ENCODE measurements at places on chromosomes 4 and X.

DNA sequence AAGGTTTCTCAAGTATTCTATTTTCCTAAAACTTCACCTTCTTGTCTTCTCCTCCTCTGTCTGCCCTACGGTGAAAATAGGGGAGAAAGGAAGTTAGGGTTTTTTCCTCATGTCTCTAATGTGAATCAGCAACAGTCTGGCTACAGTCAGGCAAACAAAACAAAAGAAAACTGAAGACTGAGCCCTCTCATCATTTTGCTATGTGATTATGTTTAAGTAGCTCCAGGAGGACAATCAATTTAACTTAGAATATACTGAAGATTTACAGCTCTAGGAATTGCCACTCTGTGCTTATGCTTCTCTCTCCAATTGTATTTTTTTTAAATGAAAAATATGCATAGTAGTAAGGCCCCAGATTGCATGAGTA is 316.2 kb downstream of the GPAT3 start:
- no peak for DNase-seq

- DNase-seq, result no peak
These were observed 99.9 kb upstream of the MAOA start for GRCh38 chrX:43556207-43556606.

- no peak for DNase-seq
These were observed 188.1 kb upstream of the SFRP2 start for GRCh38 chr4:153976954-153977353.

GRCh38 chr4:94400191-94400590 is 51.6 kb upstream of the PDLIM5 start:
- no peak for DNase-seq

GRCh38 chr4:98746936-98747335 is 88.5 kb upstream of the TSPAN5 start:
- no peak for DNase-seq

DNA sequence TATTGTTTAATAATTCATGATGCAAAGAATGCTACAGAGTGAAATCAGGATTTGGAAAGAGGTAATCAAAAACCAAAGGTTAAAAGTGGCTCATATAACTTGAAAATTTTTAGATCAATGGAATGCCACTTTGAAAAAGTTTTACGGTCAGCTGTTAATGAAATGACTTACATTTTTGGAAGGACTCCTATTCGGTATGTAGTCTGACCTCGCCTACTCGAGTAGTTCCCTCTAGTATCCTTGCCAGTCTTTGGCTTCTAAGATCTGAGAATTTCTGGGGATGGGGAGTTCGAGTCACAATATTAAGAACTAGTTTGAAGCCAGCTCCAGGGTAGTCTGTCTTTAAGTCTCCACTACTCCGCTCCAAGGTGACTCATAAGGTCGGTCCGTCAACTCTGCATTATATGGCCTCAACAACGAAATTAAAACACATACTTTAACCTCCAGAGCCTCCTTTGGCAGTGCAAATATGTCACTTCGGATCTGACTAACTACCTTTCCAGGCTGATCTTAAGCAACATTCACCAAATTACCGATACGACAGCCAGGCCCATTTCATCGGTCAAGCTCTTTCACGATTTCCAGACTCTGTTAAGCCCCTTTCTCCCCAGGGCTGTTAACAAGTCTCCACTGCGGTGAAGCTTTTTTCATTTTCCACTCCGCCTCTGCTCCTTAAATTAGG is 733 bp upstream of the NAA15 start:
- DNase-seq, result no peak

- DNase-seq, result no peak
These were observed 821 bp downstream of the ASMTL start for GRCh38 chrX:1451661-1452515.

DNA sequence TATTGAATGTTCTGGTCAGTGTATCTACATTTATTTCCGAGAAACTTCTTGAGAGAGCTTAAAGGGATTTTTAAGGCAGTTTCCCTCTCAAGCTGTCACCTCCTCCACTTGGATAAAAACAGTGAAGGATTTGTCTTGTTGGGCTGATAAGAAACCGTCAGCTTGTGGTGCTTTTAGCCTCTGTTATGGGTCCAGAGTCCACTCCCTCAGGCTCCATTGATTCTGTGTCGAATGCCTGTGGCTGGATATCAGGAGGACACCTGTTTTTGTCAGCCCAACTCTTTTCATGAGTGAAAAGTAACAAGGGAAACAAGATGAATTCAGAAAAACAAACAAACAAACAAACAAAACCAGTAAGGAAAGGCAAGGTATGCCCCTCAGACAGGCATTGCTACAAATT is 12.4 kb downstream of the CLCN4 start:
- no peak for DNase-seq

Measured in NCI-H1436 treated with DMSO at 0.1 percent for 48 hours (cell line).